ENCODE measurements at places on chromosomes 6 and 20.

DNA sequence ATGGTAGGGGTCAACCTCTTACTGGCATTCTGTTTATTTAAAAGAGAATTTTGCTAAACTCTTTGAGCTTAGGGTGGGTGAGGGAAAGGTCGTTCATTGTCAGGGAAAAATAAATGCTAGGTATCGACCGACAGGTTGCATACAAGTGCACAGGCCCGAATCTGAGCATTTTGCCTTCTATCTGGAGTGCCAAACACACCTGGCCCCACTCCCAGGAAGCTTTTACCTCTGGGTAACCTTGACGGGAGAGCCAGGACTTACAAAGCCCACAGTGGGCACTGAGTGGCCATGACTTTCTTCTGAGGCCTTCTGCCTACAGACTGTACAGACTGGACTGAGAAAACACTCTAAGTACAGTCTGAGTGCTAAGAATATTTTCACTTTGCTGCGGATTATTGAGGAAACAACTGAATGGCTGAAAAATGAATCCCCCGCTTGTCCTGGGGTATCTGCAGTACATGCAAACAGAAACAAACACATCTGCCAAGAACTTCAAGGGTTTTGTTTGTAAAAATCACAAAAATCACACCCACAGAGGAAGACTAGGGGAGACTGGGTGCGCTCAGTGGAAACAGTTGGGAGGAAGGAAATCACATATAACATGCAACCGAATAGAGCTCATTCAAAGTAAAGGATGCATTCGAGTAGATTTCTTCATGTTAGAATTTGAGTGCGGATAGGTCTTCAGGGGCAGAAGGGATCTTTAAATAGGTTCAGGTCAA lies 152.8 kb downstream of the NFATC2 start:
- DNase-seq = no peak

- DNase-seq = no peak
These were observed 11.8 kb downstream of the SLCO4A1 start for GRCh38 chr20:62653951-62654685.

DNA sequence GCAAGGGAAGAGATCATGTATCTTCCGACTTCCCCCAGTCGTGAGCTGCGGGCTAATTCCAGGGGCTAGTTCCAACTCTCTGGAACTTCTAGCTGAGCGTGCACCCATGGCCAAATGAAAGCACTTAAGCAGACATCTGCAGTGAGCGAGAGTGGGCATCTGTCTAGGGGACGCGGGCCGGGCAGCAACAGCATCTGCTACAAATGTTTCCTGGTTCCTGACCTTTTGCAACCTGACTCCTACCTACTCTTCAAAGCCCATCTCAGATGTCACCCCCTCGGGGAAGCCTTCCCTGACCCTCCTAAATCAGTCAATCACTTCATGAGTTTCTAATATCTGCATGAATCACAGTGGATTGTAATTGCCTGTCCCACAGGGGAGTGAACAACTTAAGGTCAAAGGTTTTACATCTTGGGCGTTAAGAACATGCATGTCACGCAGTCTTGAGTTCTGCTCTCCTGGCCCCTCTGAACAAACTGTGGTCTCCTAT lies 141.9 kb downstream of the CEBPB start:
- DNase-seq = no peak

GRCh38 chr6:93962566-93962965 lies 543.2 kb upstream of the EPHA7 start:
- DNase-seq = no peak

DNA sequence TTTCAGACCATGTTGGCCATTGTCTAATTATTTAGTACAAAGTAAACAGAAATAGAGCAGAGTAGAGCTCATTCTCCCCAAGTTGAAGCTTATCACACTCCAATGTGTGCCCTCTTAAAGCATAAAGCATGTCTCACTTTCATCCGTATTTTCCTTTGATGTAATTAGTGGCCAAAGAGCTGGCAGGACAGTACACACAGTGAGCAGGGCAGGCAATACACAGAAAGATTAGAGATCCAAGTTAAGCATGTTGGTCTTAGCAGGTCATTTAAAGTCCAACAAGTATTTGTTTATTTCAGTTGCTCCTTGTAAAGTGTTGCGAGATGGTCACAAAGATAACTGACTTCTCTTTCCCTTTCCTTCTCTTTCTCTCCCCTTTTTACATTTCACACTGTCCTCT lies 47.2 kb downstream of the RFX6 start:
- DNase-seq = no peak

DNA sequence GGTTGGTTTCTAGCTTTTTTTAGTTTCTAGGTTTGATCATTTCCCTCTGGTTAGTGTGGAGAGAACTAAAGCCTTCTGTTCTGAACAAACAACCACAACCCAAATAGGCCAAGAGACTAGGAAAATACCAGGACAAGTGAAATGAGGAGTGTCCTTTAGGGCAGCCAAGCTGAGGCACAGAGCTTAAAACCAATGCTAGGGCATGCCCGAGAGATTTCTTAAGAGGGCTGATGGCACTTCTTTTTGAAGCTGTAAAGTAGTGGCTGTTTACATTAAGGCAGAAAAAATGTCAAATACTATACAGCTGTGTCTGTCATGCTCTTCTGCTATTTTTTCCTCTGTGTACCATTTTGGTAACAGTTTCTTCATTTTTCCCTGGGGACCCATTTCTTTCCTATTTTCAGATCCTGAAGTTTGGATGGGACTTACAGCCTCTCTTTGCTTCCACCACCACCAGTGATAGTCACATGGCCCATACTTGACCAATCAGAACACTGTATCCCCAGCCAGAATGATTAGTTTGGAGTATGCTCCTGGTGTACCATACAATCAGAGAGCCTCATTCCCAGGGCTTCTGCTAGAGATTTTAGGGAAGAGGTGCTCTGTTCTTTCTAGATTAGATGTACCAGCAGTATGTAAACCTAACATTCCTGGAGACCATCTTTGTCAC lies 154.4 kb downstream of the BMP2 start:
- no peak for DNase-seq

GRCh38 chr6:155275808-155276480 lies 12.1 kb downstream of the CLDN20 start:
- no peak for DNase-seq

- DNase-seq = no peak
These were observed 496.1 kb upstream of the MANEA start for GRCh38 chr6:95081231-95081630.

DNA sequence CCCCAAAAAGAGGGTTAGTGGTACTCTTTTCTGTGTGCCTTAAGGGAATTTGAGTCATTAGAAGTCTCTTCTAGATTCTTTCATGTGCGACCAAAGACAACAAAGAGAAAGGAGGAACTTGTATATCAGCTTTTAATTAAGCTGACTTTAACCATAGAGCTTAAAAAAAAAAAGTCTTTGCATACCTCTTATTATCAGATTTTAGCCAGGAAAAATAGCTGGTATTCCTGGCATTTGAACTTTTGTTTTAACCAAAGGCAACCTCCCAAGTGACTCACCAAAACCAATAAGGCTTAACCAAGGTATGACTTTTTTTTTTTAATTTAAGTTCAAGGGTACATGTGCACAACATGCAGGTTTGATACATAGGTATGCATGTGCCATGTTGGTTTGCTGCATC lies 375.0 kb downstream of the CDC5L start:
- DNase-seq = no peak

- no peak for DNase-seq
These were observed 53.5 kb downstream of the RCAN2 start for GRCh38 chr6:46437671-46438221.

- DNase-seq = peak; percentile 61
These were observed 8.8 kb upstream of the PERP start for GRCh38 chr6:138115877-138116660.

GRCh38 chr6:121548131-121548530 lies 112.7 kb downstream of the GJA1 start:
- DNase-seq = no peak

DNA sequence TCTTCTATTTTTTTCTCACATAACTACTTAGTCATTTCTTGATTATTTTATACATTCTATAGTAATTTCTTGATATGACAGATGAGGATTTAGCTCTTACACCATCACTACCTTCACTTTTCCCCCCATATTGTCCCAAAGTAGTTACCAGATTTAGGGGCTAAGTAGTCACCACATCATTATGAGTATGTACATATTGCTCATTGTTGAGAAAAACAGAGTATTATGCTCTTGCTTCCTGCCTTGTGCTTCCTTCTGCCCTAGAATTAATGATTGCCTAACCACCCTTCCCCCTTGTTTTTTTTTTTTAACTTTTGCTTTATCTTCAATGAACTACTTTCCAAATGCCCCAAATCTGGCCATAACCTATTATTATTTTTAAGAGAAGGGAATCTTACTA lies 6.8 kb upstream of the HLA-B start:
- no peak for DNase-seq

DNA sequence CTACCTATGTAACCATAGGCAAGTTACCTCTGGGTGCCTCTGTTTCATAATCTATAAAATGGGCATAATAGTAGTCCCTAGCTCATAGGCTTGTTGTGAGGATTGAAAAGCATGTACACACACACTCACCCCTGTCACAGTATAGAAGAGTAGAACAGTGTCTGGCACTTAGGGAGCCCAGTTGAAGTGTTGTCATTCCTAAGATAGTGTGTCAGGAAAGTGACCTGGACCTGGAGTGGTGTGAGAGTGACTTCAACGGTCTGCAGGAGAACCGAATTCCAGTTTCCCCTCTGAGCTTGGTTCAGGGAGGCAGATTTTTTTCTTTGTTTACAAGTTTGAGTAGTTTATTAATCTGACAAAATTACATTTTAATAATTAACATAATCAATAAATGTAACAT lies 229.9 kb upstream of the MAP3K7 start:
- DNase-seq = no peak

GRCh38 chr6:112620812-112621569 lies 273.9 kb downstream of the RFPL4B start:
- DNase-seq = no peak

All from GM10248 (cell line).